Stimulated activated CD4-positive, alpha-beta T cell treated with anti-CD3 and anti-CD28 coated beads, Interleukin-12 subunit alpha, Interleukin-12 subunit beta, amount 100 ng/mL, for 4 hours (primary cell): ENCODE measurements at places on chromosomes 12 and 14.

DNA sequence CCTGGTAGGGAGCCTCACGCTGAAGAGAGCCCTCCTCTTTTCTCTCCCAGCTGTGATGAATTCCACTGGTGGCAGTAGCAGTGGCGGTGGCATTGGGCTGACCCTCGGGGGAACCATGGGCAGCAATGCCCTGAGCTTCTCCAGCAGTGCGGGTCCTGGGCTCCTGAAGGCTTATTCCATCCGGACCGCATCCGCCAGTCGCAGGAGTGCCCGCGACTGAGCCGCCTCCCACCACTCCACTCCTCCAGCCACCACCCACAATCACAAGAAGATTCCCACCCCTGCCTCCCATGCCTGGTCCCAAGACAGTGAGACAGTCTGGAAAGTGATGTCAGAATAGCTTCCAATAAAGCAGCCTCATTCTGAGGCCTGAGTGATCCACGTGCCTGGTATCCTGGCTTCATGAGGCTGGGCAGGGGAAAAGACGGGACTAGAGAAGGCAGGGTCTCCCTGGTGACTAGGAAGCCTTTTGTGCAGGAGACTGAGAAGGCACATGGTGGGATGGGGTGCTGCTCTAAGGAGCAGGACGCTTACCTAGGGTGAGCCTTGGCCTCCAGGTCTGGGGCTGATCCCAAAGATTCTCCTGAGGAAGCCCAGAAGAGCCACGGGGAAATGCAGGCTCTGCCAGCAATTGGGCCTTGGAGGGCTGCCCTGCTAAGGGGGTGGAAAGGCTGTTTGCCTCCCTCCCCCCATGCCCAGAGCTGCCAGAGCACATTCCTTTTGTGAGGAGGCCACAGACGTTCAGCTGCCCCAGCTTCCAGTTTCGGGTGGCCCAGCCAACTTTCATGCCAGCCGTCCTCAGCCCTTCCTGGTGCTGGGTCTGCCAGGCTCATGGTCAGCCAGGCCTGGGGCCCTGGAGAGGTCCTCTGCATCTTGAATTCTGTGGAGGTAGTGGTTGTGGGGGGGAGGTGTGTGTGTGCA lies 15.8 kb downstream of the KRT7 start:
- DNase-seq = no peak

DNA sequence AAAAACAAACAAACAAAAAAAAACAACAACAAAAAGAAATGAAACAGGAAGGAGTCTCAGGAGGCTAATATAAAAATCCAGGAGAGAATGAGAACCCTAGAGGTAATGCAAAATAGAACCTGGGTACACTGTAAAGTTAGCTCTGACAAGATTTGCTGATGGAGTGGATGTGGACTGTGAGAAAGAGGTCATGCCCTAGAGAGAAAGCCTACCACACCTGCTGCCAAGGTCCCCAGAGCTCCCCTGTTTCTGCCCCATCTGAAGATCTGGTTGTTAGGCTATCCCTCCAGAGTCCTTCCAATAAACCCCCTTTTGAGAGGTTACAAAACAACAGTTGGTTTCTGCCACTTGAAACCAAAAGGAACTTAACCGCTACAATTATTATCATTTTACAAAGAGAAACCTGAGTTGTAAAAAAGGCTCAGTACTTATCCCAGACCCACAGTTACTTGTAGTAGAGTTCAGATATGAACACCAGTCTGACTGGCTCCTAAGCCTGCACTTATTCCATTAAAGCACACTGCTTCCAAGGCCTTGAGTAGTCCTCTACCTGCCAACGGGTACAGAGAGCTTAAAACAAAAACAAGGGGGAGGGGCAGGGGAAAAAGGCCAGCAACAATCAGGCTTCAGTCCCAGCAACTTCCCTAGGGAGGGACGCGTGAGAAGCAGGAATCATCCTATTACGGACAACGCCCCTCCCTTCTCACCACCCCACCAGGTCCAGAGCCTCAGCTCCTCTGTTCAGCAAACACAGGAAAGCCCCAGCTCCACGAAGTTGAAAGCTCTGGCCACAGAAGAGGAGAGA lies 27.7 kb downstream of the PPP1R13B start:
- no peak for DNase-seq

DNA sequence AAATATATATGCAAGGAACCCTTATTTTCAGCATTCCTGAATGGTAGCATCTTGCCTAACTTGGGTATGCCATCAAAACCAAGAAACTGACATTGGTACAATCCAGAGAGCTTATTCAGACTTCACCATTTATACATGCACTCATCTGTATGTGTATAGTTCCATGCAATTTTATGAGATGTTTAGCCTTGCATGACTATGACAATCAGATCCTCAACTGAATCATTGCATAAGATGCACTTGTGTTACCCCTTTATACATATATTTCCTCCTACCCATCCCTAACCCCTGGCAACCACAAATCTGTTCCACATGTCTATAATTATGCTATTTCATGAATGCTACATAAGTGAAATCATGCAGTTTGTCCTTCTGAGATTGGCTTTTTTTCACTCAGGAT lies 37.0 kb upstream of the PPFIBP1 start:
- DNase-seq = no peak

GRCh38 chr12:119011231-119011630 lies 29.9 kb downstream of the SRRM4 start:
- DNase-seq = no peak

- DNase-seq = no peak
Measured at GRCh38 chr12:123142518-123142840, 8.4 kb downstream of the PITPNM2 start.
